Epithelial cell of alveolus of lung (primary cell): ENCODE measurements at places on chromosomes 11 and 22. TPM values are rescaled to one million over a fixed set of nuclear protein-coding genes. Genes with fewer than 3 reads are reported as not detected.

The CASP5 gene
- not detected in 2 replicates for total RNA-seq

The CHRDL2 gene
- total RNA-seq, result not detected in 2 replicates

The MOGAT2 gene
- not detected in 2 replicates for total RNA-seq

The LMO2 gene
- total RNA-seq, result 0.39 and 2.2 TPM in 2 replicates

The CLTCL1 gene
- total RNA-seq, result 2.3 and 6.2 TPM in 2 replicates

The APOL5 gene
- total RNA-seq, result not detected in 2 replicates
